Bronchial epithelial cell (primary cell): ENCODE measurements at places on chromosomes 5 and 9. TPM values are rescaled to one million over a fixed set of nuclear protein-coding genes. Genes with fewer than 3 reads are reported as not detected.

- no peak for DNase-seq
These were observed 1474.9 kb downstream of the EFNA5 start for GRCh38 chr5:106195679-106196474.

GRCh38 chr5:141916522-141916921 is 7.1 kb upstream of the DELE1 start:
- DNase-seq = no peak

- DNase-seq = no peak
These were observed 43.5 kb upstream of the STXBP1 start for GRCh38 chr9:127568618-127568970.

DNA sequence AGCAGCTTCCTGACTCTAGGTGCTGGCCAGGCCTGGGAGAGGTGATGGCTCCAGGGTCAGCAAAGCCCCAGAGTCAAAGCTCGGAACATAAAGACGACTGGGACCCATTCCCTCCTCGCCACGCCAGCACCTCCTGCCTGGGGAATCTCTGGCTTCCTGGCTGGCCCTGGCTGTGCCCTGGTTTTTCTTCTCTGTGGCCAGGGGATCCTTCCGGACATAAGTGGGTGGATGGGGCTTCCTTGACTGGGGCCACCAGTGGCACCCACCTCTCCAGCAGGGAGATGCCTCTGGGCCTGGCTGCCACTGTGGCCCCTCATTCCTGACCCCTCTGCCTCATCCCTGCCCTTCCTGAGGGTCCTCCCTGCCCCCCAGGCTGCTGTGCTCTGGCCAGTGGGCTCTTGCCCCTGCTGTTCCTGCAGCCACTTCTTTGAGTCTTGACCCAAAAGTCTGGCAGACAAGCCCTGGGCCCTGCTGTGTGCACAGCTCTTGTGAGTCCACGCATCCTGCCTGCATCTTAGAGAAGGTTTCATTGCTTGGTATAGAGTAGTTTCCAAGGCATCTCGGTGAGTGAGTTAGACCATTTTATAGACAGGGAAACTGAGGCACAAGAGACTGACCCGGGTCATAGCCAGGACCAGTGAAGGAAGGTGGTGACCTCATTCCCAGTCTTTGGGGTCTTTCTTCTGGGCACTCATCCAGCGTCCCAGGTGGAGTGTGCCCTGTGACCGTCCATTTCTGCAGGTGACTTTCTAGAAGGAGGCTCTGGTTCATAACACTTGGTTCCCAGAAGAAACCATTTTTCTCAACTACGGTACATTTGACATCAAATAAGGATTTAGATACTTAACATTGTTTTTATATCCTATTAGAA is 17.3 kb upstream of the LPCAT1 start:
- DNase-seq = no peak

- no peak for DNase-seq
These were observed 9.4 kb upstream of the CD180 start for GRCh38 chr5:67205981-67206380.

DNA sequence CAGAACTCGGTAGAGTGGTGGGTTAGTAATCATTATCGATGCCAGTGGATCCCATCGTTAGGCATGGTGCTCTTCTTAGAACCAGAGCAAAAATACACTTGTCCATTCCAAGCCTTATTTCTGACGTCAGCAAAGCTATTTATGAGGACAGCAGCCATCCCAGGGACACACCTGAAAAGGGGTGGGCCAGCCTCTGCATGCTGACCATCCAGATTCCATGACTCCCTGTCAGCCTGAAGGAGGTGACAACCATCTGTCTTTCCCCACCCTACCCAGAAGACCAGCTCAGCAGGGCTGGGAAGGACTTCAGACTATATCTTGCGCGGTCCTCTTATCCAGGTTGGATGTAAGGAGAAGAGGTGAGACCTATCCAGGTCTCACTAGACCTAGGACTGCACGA is 5.7 kb upstream of the NIPAL4 start:
- no peak for DNase-seq

GRCh38 chr5:71828291-71829040 is 109.4 kb downstream of the CARTPT start:
- peak; percentile 82 for DNase-seq

DNA sequence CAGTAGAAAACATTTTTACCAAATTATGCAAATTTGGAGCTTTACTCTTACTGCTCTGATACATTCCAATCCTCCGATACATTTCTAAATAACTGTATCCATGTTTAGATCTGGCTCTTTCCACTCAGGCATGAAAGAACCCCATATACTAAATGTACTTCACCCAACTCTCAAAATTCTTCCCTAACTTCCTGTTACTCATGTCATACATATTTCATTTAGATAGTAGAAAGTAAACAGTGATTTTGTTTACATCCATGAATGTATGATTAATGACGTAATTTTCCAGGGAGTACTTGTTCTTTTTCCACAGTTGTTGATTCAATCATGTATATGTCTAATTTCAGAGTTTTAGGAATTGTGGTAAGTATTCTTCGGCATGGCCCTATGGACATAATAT is 1426.5 kb upstream of the C9orf72 start:
- peak; percentile 85 for DNase-seq

GRCh38 chr9:88053856-88054501 is 79.6 kb upstream of the CDK20 start:
- no peak for DNase-seq

Gene RNF180
- total RNA-seq = 3.6 and 4.5 TPM in 2 replicates

Gene PAEP
- not detected in 2 replicates for total RNA-seq
